Activated T-cell treated with anti-CD3 and anti-CD28 coated beads, Interleukin-2, amount 50 U/mL, for 72 hours (primary cell): ENCODE measurements at places on chromosomes 6 and 20. TPM values are rescaled to one million over a fixed set of nuclear protein-coding genes. Genes with fewer than 3 reads are reported as not detected.

CCM2L gene
- not detected for total RNA-seq

SRMS gene
- total RNA-seq = not detected

IRF4 gene
- 602 TPM for total RNA-seq

PAQR8 gene
- total RNA-seq = 14.6 TPM

GPR6 gene
- total RNA-seq = not detected

KIF3B gene
- 37.9 TPM for total RNA-seq

TNFRSF21 gene
- 5.8 TPM for total RNA-seq

SLC22A23 gene
- total RNA-seq = 1.5 TPM

CD109 gene
- total RNA-seq = 21.6 TPM

PRSS16 gene
- total RNA-seq = 5.3 TPM
